ENCODE measurements at places on chromosomes 1 and 21.
A peak's percentile ranks its signal among the peaks of the same experiment; 100 is the strongest.

DNA sequence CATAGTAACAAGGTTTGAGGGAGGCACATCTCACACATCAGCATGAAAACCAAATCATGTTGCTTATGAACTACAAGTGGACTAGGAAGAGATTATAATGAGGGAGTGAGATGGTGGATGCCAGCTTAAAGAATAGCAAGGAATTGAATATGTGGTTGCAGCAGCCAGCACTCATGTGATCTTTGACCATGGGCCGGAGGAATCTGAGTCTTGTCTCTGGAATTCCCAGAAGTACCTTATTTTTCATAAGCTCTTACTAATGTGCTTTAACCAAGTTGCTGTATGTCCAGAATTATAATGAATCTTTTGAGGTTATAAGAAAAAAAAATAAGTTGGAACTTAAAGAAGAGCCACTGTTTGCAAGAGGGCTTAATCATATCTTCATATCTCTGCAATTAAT lies 97.0 kb downstream of the DISP1 start:
- no peak for DNase-seq

DNA sequence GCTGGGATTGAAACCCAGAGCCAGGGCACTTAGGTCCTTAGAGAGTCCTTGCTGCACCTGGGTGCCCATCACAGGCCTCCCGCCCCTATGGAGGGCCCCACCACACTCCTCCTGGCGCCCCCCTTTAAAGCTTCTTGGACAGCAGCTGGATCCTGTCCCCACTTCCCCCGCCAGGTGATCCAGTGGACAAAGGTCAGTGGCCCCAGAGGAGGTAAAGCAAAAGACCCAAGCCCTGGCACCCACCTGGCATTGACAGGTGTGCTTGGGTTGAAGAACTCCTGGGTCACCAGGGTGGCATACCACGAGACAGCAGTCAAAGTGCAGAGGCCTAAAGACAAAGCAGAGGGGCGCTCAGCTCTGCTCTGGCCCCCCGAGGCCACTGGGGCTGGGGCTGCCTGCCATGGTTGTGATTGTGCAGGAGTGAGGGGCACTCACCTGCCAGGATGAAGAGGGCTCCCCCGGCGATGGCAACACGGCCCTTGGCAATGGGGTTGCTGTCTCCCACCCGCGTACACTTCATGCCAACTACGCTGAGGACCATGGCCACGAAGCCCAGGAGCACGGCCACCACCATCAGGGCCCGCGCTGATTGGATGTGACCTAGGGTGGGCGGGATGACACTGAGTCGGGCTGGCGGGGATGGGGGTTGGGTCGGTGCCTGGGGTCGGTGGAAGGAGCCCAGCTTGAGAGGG lies 1.9 kb downstream of the CLDN19 start:
- DNase-seq: no peak

DNA sequence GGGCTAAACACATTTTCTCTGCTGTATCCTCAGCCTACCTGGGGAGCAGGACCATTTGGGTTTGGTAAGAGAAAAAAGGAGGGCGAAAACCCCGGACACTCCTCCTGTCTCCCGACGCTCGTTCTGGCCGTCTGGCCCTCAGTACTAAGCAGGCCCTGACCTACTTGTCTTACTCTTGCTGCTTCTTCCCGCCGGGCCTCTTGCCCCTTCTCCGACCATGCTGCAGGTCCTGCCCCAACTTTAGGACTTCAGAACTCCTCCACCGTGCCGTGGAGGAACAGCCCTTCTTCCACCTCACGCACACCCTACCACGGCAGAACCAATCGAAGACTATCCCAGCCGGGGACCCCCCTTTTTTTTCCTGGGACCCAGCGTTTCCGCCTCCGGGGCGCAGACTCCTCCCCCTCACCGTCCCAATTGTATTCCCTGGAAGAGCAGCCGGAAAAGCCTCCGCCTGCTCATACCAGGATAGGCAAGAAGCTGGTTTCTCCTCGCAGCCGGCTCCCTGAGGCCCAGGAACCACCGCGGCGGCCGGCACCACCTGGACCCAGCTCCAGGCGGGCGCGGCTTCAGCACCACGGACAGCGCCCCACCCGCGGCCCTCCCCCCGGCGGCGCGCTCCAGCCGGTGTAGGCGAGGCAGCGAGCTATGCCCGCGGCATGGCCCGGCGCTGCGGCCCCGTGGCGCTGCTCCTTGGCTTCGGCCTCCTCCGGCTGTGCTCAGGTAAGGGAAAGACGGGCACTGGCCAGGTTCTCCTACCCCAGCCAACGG lies at the start of gene CHRNB2:
TSS of gene CHRNB2 (plus strand) at position 393 of the 771 bp plus-strand sequence. CDS start at position 660, 267 bp downstream.
- DNase-seq: peak; percentile 70

DNA sequence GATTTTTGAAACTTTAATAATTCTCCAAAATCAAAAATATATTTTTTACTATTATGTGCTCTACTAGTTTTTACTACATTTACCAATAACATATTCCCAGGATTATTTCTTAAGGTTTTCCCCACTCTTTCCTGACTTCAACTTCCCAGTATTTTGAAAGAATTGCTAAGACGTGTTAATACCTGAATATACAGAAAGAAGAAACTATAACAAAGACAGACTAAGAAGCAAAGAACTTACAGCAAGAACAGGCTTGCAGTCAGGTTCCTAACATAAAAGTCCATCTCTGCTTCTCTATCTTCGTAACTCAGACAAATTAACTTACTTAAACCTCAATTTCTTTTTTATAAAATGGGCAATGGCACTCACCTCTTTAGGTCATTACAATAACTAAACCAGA lies 63.2 kb downstream of the SRSF11 start:
- no peak for DNase-seq

GRCh38 chr1:113783254-113784103 lies 24.2 kb upstream of the PHTF1 start:
- DNase-seq: peak; percentile 22

DNA sequence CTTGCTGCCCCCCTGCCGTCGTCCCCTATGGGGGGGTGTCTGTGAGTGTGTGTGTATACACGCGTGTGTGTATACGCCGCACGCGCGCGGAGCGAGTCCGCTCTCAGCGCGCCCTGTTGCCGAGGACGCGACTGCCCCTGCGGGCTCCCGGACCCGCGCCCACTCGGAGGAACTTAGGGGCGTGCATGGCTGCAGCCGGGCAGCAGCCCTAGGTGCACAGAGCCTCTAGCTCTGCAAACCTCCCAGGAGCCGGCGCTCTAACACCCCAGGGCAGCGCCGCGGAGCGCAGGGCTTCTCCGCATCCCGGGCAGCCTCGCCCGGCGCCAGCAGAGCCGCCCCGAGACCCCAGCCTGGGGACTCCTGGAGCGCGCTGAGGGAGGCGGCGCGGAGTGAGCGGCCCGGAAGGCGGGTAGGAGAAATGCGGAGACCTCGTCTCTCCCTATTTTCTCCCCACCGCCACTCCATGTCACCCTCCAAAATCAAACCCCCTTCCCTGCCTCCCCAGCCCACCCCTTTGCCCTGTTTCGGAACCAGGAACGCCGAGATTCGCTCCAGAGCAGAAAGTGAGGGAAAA lies 574 bp downstream of the ITPKB start:
- DNase-seq: peak; percentile 50

DNA sequence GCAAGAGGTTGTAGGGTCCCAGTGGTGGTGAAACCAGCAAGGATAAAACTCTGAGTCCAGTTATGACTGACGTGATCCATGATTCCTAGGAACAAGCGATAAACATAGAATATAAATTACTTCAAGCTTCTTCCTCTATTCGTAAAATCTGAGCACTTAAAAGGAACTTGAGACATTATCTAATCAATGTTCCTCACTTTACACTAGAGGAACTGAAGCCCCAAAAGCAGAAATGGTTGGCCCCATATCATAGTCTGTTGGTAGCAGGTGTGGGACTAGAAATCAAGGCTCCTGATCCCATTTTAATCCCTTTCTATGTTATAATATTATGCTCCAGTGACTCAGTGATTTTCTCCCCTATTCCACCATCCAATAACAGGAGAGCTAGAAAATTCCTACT lies 21.9 kb upstream of the MNDA start:
- DNase-seq: no peak

Data from activated CD8-positive, alpha-beta memory T cell treated with anti-CD3 and anti-CD28 coated beads, Interleukin-2, amount 50 U/mL, for 4 hours (primary cell).